SK-MEL-5 (cell line): ENCODE measurements at places on chromosomes 12 and 14. TPM values are rescaled to one million over a fixed set of nuclear protein-coding genes. Genes with fewer than 3 reads are reported as not detected.

KRT86 gene
- not detected in 2 replicates for total RNA-seq

C14orf180 gene
- not detected in 2 replicates for total RNA-seq

SCAF11 gene
- total RNA-seq: 49.0 and 58.1 TPM in 2 replicates

RND1 gene
- total RNA-seq: 0.11 and 0.13 TPM in 2 replicates

COX6A1 gene
- total RNA-seq: 1,050 and 1,113 TPM in 2 replicates

LRFN5 gene
- not detected in 2 replicates for total RNA-seq

PTGDR gene
- not detected in 2 replicates for total RNA-seq

OTX2 gene
- not detected in 2 replicates for total RNA-seq

SLC10A1 gene
- total RNA-seq: not detected in 2 replicates

RASSF9 gene
- total RNA-seq: 0.11 and 0.16 TPM in 2 replicates

PEBP1 gene
- 512 and 576 TPM in 2 replicates for total RNA-seq

LPAR5 gene
- 0.11 TPM in 1 of 2 replicates, not detected in the other for total RNA-seq

PIK3C2G gene
- total RNA-seq: not detected in 2 replicates

HOXC9 gene
- total RNA-seq: 7.2 and 9.4 TPM in 2 replicates

PARPBP gene
- total RNA-seq: 20.9 and 24.2 TPM in 2 replicates

SLC25A21 gene
- total RNA-seq: 1.8 TPM in 1 of 2 replicates, not detected in the other

HOXC6 gene
- 1.5 and 2.1 TPM in 2 replicates for total RNA-seq

CDC42BPB gene
- total RNA-seq: 45.0 and 49.2 TPM in 2 replicates

TCL1B gene
- not detected in 2 replicates for total RNA-seq

TM7SF3 gene
- total RNA-seq: 245 and 250 TPM in 2 replicates

DAO gene
- total RNA-seq: not detected in 2 replicates

RPS6KL1 gene
- 0.53 and 1.3 TPM in 2 replicates for total RNA-seq

LRIG3 gene
- 7.6 and 8.9 TPM in 2 replicates for total RNA-seq

CHGA gene
- total RNA-seq: 6.2 and 6.7 TPM in 2 replicates

TSPAN11 gene
- total RNA-seq: not detected in 2 replicates

OR6C2 gene
- total RNA-seq: not detected in 2 replicates

LUM gene
- total RNA-seq: 873 and 905 TPM in 2 replicates

IPO4 gene
- 52.1 and 67.3 TPM in 2 replicates for total RNA-seq

IL26 gene
- not detected in 2 replicates for total RNA-seq

BCL11B gene
- 0.21 and 0.40 TPM in 2 replicates for total RNA-seq

KRT72 gene
- not detected in 2 replicates for total RNA-seq

RAD9B gene
- 0.45 and 0.61 TPM in 2 replicates for total RNA-seq

TBX5 gene
- not detected in 2 replicates for total RNA-seq

EPYC gene
- total RNA-seq: 0.87 and 1.0 TPM in 2 replicates

OR4E2 gene
- total RNA-seq: not detected in 2 replicates

TRMT5 gene
- total RNA-seq: 12.6 and 22.7 TPM in 2 replicates

PDE3A gene
- total RNA-seq: 29.0 and 30.5 TPM in 2 replicates

KRT3 gene
- total RNA-seq: not detected in 2 replicates

CACNA2D4 gene
- total RNA-seq: not detected in 2 replicates
